ENCODE measurements at places on chromosomes 12 and 14.

DNA sequence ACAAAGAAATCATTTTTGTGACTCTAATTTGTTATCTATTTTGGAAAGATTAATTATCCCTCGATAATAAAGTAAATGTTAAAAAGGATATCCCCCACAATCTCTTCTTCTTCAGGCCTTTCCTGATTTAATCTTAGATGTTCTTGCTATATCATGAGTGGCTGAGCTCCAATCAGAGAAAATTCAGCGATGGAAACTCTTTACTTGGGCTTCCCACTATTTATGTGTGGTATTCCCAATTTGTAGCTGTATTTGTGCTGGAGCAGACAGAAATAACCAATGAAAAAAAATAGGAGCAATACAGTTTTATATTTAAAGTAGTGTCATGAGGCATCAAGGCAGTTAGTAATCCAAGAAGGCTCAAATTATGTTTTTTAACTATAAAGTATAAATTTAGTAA, 539.1 kb downstream of the PRKD1 start:
- no peak for DNase-seq

- no peak for DNase-seq
Observed at GRCh38 chr14:78488938-78489337, 318.8 kb downstream of the NRXN3 start.

DNA sequence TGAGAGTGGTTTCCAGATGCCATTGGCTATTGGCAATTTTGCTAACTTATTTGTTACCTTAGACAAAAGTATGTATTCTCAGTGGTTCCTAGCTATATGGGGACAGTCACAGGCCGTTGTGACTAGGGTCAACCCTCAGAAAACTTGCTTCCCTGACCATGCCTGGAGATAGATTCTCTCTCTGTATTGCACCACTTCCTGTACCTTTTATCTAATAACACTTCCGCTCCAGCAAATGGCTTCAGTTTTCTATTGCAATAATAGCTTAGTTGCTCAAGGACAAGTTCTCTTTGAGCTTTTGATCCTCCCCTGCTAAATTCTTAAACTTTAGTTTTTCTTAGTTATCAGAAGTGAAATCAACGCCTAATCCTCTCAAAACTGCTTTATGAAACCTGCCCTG, 338.0 kb downstream of the RMST start:
- DNase-seq: no peak

DNA sequence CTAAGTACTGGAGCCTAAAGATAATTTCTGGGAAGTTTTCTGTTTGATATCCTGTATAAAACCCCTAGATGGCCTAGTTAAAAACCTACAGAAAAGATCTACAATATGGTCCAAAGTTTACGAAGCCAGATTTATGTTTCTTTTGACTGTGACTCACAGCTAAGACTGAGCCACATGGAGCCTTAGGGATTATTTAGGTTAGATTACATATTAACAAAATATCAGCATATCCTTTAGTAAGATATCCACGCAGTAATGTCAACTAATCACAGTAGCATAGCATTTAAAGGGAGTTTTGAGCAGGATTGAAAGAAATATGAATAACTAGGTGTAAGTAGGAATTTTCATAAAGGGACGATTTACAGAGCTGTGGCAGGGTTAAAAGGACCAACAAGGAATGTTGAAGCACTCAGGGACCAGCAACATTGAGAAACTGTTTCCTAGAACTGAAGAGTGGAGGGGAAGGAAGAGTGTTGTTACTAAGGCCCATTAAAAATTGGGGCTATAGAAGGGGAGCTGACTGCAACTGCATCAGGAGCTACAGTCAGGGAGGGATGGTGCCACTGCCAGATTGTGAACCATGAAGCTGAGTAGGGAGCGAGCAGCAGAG, 155.5 kb downstream of the DACT1 start:
- no peak for DNase-seq

DNA sequence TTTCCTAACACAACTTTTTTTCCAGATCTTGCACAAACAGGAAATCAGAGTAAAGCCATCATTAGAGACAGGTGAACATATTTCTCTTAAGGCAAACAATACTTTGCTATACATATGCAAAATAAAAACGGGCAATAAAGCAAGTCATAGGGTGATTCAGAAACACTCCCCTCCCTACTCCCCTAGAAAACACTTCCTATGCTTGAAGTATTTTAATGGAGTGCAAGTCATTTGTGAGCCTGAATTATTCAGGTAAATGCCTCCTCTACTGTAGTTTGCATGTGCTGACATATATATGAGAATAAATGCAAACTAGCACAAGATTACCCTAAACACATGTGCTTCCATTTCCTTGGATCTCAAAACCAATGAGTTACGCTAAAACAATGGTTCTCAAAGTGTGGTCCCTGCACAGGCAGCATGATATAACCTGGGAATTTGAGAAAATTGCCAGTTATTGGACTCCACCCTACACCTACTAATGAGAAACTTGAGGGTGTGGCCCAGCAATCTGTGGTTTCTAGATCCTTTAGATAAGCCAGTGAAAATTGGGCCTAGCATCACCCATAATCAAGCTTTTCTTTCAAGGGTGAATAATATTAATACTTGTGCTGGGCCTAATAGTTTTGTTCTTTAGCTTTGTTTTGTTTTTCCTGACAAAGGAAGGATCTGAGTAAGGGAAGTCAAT, 159.7 kb upstream of the BMP4 start:
- no peak for DNase-seq

DNA sequence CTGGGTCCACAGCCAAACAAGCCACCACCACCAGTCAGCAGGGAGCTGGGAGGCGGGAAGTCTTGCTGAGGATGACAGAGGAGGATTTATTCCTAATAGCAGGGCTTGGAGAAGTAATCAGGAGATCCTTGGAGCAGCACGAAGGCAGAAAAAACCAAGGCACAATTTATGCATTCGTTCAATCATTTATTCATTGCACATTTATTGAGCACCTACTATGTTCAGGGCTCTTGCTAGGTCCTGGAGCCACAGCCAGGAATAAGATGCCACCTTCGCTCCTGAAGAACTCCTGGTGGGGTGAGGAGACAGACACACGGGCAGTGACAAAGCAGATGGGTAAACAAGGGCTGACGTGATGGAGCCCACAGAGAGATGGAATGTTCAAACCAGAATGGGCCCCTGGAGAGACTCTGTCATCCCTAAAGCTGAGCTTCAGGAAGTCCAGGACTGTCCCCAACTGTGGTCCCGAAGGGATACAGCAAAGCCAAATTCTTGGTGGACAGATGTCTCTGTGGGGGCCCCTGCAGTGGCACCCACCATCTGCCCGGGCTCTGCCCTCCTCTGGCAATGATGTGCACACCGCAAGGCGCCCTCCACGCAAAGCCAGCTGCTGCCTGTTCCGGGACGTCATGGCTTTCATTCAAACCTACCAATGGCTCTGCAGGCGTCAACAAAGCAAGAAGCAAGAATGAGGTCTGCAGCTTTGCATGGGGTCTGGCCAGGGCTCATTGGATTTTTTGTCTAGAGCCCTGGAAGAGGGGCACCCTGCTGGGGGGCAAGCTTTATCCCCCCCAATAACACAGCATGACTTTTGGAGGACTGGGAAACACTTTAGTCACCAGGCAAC, 3.0 kb upstream of the TESC start:
- no peak for DNase-seq

- peak; percentile 52 for DNase-seq
Observed at GRCh38 chr12:6647083-6647604, at the start of gene ACRBP. Gene ACRBP (minus strand): TSS chr12:6647432. CDS start chr12:6647366, 66 bp downstream.

- DNase-seq: peak; percentile 96
Observed at GRCh38 chr14:72801381-72801812, 92.5 kb downstream of the DPF3 start.

- no peak for DNase-seq
Observed at GRCh38 chr14:91383439-91383838, 34.2 kb downstream of the CCDC88C start.

DNA sequence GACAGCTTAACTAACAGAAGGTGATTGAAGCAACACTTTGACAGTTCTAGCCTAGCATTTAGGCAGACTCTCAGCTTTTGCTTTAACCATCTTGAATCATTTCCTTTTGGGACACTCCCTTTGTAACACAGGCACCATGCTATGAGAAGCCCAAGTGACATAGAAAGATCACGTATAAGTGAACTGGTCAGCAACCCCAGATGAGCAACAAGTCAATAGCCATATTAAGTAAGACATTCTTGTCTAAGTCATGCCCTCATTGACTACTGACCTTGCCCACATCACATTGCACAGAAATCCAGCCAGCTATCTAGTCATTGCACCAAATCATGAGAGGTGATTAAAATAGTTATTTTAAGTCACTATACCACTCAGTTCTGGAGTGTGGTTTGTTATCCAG, 476.8 kb downstream of the TRHDE start:
- no peak for DNase-seq

DNA sequence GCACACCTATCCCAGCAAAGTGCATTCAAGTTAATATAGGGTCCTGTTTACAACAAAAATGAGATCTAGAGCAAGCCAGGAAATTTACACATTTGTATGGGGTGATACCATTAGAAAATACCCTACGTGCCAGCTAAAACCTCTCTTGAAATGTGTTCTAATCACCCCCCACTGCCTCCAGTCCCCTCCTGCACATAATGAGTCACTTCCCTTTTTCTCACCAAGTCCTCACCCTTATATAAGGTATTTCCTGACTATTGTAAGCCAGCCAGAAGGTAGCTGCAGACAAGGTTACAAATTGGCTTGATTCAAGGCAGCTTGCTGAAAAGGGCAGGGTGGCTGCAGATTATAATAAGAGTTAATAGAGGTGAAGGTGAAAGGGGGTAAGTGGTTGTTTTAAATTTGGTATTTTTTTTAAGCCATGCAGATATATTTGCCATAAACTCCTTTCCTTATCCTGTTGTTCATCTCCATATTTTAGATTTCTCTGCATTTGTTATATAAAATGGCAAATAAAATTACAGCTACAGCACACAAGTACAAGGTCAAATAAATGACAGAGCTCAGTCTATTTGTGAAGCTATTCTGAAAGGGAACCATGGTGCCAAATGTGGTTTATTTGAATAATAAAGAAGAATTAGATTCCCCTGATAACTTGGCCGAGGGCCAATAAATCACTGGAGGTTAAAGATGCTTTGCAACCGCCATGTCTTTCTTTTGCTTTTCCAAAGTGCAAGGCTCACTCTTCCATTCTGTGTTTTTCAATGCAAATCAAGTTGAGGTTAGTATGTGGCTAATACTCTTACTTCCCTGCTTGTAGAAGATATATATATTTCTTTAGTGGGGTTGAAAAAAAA, 385.9 kb downstream of the EGLN3 start:
- DNase-seq: peak; percentile 83

GRCh38 chr14:26323869-26324268, 274.0 kb downstream of the NOVA1 start:
- no peak for DNase-seq

DNA sequence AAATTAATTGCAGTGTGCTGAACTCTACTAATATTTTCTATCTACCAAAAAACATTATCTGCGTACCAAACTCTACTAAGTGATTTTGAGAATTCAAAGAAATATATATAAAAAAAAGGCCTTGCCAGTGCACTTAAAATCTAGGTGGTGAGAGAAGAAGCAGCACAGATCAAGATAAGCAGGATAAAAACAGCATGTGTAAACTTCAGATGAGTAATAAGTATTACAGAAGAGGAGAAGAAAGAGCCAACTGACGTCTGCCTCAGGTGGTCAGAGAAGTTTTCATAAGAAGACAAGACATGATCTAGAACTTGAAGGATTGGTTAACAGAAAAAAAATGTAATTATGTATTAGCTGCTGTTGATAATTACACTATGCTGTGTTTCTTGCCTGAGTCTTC, 166.4 kb downstream of the DUSP6 start:
- DNase-seq: peak; percentile 76

DNA sequence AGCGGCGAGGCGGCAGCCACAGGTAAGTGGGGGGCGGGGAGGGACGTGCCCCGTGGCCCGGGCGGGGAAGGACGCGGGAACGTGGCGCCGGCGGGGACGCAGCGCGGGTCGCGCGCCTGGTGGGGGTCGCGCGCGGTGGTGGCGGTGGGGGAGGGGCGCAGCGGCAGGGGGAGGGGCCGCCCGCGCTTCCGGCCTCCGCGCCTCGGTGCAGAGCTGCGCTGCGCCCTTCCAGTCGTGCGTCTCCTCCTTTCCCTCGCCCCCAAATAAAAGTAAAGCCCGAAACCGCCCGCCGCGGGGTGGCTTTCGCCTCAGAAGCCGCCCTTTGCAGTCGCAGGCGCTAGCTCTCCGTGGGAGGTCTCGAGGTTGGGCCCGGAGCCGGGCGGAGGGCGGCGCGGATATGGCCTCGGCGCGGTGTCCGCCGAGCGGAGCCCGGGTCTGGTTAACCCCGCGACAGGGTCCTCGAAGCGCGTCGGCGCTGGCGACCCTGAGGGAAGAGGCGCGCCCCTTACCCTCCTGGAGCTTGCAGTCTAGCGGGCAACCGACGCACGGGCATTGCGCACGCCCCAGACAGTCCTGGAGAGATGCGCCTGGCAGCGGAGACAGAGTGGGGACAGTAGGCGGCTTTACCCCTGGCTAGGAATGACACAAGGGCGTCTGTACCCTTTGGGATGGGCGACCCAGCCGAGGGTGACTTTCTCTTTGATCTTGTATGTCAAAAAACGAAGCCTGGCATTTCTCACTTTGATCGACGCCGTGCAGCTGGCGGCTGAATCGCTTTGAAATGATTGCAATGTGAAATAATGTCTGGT, 589 bp downstream of the ATF1 start:
- DNase-seq: peak; percentile 33

DNA sequence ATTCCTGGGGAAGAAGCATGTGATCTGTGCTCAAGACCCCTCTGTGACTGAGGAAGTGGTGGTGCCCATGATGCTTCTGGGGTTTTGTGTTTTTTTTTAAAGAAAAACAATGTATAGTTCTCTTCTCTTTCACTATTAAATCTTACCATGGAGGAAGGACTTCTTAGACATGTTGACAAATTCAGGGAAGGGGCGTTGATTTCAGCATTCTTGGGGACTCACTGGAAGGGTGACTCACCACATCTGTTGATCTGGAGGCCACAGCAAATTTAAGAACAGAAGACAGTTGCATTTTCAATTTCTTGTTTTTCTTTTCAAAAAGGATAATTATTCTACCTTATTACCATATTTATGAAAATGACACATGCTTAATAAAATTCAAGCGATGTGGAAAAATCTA, 152.9 kb upstream of the RTL1 start:
- no peak for DNase-seq

- DNase-seq: no peak
Observed at GRCh38 chr14:90545966-90546751, 149.3 kb downstream of the CALM1 start.

DNA sequence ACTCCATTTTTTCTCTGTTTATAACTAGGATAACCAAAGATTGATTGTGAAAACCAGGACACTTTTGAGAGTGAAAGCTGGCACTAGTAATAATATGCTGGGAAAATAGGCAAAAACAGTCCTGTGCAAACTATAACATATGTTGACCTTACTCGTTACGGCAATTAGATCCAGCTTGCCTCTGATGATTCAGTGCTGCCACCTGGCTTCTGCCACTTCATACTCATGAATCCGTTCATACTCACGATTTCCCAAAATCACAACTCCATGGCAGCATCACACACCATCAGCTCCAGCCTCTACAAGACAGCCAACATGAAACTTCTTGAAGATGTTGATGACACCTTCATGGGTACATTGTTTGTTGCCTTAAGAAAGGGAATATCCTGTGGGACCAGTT, 49.1 kb upstream of the CAND1 start:
- DNase-seq: peak; percentile 19

Measured in choroid plexus epithelial cell (primary cell).